ENCODE measurements at places on chromosomes 6 and 20. TPM values are rescaled to one million over a fixed set of nuclear protein-coding genes. Genes with fewer than 3 reads are reported as not detected.

Gene SLC22A23
- total RNA-seq: 40.4 TPM

Gene SCRT2
- 2.9 TPM for total RNA-seq

Gene AKAP7
- 68.0 TPM for total RNA-seq

Gene BPIFB4
- not detected for total RNA-seq

Gene AGER
- 0.54 TPM for total RNA-seq

Gene TRIM10
- 0.36 TPM for total RNA-seq
